ENCODE measurements at places on chromosomes 6 and 20.

DNA sequence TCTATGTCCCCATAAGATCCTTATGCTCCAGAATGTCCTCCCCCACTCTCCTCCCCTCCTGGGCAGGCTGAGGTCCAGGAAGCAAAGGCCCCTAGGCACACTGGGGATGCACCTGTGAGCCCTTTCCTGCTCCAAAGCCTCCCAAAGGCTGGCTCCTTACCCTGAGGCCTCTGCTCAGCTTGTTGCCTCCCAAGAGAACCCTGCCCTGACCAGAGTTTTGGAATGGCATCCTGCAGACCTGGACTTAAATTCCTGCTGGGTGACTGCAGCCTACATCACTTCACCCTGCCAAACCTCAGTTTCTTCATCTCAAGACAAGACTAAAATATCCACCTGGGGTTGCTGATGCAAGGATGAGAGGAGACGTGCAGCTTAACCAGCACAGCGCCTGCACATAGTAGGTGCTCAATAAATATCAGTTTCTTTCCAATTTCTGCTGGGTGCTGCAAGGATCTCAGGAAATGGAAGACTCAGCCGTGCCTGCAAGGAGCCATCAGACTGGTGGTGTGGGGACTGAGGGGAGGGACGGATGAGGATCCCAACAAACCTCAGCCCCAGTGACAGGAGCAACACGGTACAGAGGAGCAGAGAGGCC, 2.1 kb upstream of the LBP start:
- no peak for DNase-seq

- no peak for DNase-seq
Measured at GRCh38 chr6:7978736-7979135, 68.1 kb upstream of the TXNDC5 start.

- no peak for DNase-seq
Measured at GRCh38 chr20:15924556-15924955, 648.7 kb downstream of the KIF16B start.

GRCh38 chr20:53899351-53900167, 170.8 kb downstream of the BCAS1 start:
- peak; percentile 30 for DNase-seq

- no peak for DNase-seq
Measured at GRCh38 chr6:64713175-64713574, 993.9 kb downstream of the EYS start.

GRCh38 chr6:5749016-5749650, 257.6 kb downstream of the NRN1 start:
- DNase-seq: no peak

GRCh38 chr6:22353101-22353500, 56.3 kb upstream of the PRL start:
- no peak for DNase-seq

DNA sequence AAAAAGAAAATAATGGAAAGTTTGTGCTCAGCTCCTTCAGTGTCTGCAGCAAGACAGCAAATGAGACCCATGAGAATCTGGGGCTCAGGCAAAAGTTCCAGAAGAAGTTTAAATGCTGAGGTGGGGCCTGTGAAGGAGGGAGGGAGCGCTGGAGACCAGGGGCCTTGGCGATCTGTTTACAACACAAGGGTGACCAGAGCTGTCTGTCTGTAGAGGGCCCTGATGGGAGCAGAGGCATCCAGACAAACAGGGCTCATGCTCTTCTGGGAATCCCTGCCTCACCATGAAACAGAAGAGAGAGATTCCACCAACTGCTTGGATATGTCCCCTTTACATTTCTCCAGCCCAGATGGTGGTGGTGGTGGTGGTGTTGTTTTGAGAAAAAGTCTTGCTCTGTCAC, 79.3 kb upstream of the SHLD1 start:
- no peak for DNase-seq

- DNase-seq: no peak
Measured at GRCh38 chr6:25608558-25609174, 43.3 kb upstream of the SCGN start.

DNA sequence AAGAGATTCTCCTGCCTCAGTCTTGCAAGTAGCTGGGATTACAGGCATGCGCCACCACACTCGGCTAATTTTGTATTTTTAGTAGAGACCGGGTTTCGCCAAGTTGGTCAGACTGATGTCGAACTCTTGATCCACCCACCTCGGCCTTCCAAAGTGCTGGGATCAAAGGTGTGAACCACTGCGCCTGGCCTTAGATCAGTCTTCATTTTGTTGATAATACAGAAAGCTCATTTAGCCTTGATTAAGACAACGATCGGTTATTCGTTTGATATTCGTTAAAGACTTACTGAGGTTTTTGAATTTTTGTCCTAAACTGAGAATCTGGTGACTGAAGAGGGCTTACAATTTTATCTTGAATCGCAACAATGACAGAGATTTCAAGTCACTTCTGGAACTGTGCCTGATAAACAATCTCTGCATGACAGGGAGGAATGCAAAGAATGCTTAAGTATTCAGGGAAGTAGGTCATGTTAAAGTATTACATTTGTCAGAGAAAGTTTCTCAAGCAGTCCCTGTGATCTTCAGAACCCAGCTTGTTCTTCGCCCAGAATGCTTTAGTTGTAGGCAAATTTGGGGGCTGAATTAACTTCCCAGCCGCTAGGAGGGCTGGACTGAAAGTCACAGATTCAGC, 14.8 kb downstream of the AKAP12 start:
- no peak for DNase-seq

Data from caudate nucleus (tissue), 63 donors.